ENCODE measurements at places on chromosomes 4 and X. TPM values are rescaled to one million over a fixed set of nuclear protein-coding genes. Genes with fewer than 3 reads are reported as not detected.

GRCh38 chr4:20370274-20370673, 118.6 kb downstream of the SLIT2 start:
- peak; percentile 28 for DNase-seq

DNA sequence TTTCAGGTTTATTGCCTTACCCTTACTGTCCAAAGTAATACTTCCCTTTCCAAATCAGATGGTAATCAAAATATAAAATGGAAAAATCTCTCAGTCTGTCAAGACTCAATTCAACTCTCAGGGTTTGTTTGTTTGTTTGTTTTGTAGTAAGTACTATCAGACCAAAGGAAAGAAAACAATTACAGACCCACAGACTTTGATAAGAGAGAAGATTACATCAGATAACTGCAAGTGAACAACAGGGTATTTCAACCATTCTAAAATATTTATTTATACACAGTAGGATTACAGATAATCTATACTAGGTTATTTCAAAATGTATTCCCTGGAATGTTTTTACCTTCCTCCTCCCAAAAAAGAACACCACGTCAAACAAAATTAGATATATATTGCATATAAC, 28.9 kb downstream of the FBXO8 start:
- DNase-seq = no peak

SMR3A gene
- polyA plus RNA-seq = not detected

FOXR2 gene
- not detected for polyA plus RNA-seq

GRCh38 chr4:20297261-20297660, 45.6 kb downstream of the SLIT2 start:
- no peak for DNase-seq

S100G gene
- not detected for polyA plus RNA-seq

TSPAN6 gene
- 60.1 TPM for polyA plus RNA-seq

RPL36A gene
- polyA plus RNA-seq = 1,711 TPM

METAP1 gene
- polyA plus RNA-seq = 22.7 TPM

- no peak for DNase-seq
Measured at GRCh38 chrX:14779580-14779979, 93.3 kb downstream of the FANCB start.

- no peak for DNase-seq
Measured at GRCh38 chr4:108365551-108365950, 196.8 kb upstream of the LEF1 start.

TRO gene
- 17.0 TPM for polyA plus RNA-seq

DNA sequence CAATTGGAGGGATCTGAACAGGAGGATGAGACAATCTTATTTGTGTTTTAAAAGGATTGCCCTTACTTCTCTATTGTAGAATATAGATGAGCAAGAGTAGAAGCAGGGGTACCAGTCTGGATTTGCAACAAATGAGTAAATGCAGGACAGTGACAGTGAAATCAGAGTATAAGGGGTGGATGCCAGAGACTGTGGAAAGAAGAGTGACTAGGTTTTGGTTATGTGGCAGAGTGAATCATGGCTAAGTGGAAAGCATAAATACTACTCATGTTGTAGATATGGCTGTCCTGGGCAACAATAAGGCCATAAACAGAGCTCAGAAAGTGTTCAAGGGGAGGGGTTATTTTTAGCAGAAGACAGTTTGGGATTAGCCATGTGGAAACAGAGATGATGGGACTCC, 6.0 kb upstream of the VSIG4 start:
- DNase-seq = no peak

GRCh38 chrX:12975991-12976558, 1.2 kb downstream of the TMSB4X start:
- peak; percentile 67 for DNase-seq

HTN1 gene
- not detected for polyA plus RNA-seq

GRCh38 chrX:107384397-107385105, 64.9 kb upstream of the FRMPD3 start:
- DNase-seq = no peak

PCYT1B gene
- 0.26 TPM for polyA plus RNA-seq

SPANXA2 gene
- polyA plus RNA-seq = not detected

DNA sequence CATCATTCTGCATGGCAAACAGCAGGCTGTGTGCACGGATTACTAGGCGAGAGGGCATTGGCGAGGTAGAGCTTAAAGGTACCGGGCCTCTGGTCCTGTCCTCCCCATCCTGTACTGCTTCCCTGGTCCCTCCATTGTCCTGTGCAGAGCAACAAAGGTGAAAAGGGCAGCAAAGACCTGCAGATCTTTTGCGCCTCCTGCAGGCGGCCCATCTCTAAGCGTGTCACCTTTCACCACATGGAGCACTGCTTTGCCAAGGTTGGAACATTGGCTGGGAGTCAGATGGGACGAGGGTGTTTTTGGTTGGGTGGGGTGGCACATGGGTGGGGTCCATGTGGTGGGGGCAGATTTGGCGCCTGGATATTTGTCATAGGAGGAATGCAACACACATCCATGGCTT, 64.7 kb upstream of the UXT start:
- DNase-seq = no peak

DNA sequence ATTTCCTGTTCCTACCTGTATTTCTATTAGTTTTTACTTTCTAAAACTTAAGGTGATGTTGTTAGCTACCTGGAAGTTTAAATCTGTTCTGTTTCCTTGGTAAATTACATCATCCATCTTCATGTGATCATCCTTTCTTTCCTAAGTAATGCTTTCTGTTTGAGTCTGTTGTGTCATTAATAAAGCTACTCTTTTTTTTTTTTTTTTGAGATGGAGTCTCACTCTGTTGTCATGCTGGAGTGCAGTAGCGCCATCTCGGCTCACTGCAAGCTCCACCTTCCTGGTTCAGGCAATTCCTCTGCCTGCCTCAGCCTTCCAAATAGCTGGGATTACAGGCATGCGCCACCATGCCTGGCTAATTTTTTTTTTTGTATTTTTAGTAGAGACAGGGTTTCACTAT, 73.3 kb downstream of the FIP1L1 start:
- no peak for DNase-seq

DNA sequence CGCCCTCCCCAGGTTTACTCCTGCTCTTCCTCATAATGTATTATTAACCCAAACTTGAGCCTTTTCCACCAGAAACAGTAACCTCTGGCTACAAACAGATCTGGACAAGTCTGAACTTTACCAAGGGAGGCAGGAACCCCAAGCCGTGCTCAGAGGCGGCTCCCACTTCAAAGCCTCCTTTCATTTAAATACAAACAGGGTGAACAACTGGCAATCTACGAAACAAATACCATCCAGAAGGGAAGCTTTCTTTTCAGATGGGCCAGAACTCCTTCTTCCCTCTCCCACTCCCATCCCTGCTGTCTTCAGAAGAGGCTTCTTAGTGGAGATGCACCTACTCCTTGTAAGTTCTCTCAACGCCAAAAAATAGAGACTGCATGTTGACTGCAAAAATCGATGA, 2.1 kb upstream of the GPC4 start:
- no peak for DNase-seq

DNA sequence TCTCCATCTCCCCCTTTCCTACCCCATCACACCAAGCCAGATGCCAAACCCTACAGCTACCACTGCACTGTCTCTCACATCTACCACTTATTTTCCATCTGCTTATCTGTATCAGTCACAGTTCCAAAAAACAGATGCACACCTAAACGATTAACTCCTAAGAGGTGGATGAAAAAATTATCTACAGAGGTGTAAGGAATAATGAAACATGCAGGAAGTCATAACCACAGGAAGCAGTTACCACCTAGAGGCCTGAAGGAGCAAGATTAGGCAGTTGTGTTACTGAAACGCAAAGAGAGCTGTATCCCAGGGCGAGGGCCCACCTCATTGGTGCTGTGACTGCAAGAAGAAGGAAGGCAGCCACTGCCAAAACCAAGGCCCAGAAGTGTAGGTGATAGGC, 87.8 kb upstream of the FAM241A start:
- DNase-seq = no peak

DNA sequence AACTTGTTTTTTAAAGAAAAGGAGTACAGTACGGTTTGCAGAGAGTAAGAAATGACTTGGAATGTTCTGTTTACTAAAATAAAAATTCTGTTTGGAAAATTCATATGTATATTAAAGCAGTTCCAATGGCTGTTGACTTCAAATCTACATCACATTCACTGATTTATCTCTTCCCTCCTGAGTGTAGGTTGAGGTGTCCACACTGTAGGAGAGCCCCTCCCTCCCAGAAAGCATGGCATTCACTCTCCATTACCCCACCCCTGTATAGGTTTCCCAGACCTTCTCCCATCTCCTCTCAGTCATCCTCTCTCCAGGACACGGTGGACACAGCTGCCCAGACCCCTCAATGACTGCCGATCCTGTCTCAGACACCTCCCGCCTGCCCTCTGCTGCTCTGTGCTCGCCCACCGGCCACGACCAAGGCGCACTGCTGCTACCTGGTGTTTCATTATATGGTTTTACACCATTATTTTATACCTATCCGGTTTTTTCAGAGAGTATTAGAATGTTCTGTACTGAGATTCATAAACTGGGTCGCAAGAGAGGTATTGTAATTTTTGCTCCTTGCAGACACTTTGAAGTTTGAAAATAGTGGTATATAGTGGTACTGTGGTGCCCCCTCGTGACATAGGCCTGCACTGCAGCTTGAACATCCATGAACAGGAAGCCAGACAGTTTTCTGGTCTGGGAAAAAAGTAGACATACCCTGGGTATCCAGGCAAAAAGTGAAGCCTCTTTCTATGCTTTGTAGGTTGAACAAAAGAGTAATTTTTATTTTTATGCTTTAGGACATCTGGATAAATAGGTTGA, 38.8 kb upstream of the BEX4 start:
- DNase-seq = no peak

- no peak for DNase-seq
Measured at GRCh38 chr4:172125443-172125842, 312.2 kb downstream of the GALNTL6 start.

DNA sequence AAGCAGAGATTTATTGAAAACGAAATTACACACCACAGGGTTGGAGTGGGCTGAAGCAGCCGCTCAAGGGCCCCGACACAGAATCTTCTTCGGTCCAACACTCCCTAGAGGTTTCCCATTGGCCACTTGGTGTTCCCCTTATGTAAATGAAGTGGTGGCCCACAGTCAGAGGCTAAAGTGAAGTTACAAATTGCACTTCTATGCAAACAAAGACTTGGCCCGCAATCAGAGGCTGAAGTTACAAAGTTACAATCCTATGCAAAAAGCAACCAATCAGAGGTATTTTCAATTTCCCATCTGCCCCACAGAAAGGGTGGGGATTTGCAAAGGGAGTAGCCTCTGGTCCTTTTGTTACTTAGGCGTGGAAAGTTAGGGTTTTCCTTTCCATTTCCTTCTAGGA, 35.7 kb upstream of the SLC25A43 start:
- no peak for DNase-seq

GRCh38 chrX:46209037-46209436, 336.2 kb downstream of the ZNF674 start:
- DNase-seq = no peak

DNA sequence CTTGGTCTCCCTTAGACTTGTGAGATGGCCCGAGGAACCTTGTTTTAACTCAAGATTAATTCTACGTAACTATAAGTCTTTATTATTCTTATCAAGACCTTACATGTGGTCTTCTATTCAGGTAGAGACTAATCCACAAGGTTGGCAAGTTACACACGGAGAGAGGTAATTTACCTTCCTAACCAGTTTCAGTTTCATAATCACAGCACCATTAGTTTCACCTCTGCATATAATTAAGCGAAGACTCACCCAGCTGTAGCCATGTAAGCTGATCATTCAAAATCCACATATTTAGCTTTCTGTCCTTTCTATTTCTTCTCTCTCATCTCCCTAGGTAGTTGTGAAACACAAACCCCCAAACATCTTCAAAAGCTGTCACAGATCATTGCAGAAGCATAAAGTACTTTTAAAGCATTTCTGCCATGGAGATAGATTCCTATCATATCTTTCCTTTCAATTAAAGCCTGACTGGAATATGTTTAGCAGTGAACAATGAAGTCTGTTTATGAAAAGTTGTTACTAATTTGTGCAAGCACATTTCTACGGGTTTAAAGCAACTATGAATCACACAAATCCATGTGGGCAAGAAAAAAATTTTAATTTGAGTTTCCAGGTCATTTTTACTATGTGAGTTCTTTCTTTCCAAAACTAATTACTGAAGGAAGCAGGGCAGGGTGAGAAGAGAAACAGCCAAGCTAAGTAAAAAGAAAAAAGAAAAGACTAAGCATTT, 78.5 kb downstream of the BTC start:
- no peak for DNase-seq

DCLK2 gene
- polyA plus RNA-seq = 2.6 TPM

- no peak for DNase-seq
Measured at GRCh38 chr4:38013461-38014366, 53.5 kb downstream of the PTTG2 start.

DNA sequence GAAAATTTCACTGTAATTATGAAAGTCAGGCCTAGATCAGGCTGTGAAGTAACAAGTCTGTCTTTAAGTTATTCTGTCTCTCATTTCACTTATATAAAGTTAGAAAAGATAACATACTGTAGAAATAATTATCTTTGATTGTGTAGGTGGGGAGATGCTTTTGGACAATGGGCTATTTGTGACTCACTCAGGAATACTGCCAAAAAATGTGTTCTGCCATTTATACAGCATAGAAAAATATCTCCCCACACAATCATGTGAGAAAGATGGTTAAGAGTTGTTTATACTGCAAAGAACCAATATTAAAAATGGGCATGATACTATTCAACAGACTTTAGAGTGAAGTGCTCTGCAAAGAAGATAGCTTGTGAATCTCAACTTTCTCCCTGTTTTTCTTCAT, 95.0 kb upstream of the GABRA2 start:
- DNase-seq = no peak

DNA sequence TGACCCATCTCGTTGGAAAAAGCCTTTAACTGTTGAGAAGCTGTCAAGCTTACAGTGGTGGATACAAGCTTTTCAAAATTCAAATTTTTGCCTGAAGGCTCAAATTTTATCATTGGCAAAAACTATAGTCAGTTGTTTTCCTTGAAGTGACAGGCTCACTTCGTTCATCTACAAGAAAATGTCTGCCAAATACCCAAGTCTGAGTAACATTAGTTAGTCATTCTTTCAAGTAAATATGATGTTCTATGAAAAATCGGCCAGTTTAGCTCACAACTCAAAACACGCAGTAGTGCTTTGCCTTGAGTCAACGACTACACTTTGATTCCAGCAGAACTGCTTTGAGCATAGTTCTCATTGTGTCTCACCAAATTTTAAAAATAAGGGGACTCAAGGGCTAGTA, 170.3 kb upstream of the MAMLD1 start:
- no peak for DNase-seq

ERAS gene
- polyA plus RNA-seq = 0.43 TPM

TMEM31 gene
- polyA plus RNA-seq = not detected

MBTPS2 gene
- polyA plus RNA-seq = 4.9 TPM

DNA sequence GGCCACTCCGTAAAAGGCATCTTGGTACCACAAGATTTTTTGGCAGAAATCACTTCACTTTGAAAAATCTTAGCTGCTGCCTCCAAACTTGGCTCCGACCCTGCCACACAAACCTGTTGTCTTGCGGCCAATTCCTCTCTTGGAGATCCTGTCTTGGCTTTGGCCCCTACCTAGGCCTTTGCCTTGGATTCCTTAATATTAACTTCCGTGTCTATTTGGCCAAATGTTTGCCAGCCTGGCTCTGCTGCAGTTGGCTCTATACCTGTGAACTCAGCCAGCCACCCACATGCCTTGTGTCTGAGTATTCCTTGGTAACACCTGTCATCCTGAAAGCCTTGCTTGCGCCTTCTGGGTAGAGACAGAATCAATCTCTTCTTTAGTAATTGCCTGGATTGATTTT, 12.5 kb downstream of the GRXCR1 start:
- no peak for DNase-seq

GRCh38 chr4:161869511-161869910, 294.3 kb downstream of the FSTL5 start:
- DNase-seq = no peak

All from kidney (tissue), 22 donors.